ENCODE measurements at places on chromosomes 16 and 17.
A peak's percentile ranks its signal among the peaks of the same experiment; 100 is the strongest.

- DNase-seq: peak; percentile 51
Observed at GRCh38 chr17:1390432-1391367, 9.3 kb downstream of the YWHAE start.

- DNase-seq: no peak
Observed at GRCh38 chr16:5504064-5504781, 406.6 kb upstream of the EEF2KMT start.

DNA sequence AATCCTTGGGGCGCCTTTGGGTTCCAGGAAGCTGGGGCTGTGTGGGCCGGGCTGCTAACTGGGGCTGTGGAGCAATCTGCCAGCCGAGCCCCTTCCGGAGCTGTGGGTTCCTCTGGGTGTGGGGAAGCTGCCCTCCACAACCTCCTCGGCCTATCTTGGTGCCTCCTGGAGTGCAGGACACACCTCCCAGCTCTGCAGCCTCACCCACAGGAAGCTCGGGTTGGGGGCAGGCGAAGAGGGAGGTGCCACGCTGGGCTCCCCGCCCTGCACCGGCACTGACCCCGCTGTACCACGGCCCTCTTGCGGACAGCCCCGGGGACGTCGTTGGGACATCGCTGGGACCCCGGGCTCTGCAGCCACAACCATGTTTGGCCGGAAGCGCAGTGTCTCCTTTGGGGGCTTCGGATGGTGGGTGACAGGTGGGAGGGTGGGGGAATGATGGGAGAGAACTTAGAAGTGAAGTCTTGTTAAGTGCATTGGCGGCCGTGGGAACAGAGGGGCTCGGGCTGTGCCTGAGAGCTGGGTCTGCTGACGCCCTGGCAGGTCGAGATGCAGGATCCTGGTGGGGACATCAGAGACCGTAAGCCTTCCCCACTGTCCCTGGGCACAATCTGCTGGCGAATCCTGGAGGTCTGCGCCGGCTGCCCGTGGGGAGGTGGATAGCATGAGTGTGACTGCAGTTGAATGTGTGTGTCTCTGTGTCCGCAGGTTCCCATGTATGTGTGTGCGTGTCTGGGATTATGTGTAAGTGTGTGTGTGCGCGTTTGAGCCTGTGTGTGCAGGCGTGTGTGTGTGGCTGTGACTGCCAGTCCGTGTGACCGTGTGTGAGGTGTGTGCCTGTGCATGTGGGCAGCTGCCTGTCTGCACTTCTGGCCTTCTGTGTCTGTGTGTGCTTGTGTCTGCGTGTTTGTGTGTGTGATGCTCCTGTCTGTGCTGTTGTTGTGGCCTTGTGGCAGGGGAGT lies at the start of gene RAP1GAP2:
Gene RAP1GAP2, plus strand, starts transcription at position 275 of the 962 bp plus-strand sequence. Its CDS starts 90 bp downstream, at position 365.
- DNase-seq: no peak

DNA sequence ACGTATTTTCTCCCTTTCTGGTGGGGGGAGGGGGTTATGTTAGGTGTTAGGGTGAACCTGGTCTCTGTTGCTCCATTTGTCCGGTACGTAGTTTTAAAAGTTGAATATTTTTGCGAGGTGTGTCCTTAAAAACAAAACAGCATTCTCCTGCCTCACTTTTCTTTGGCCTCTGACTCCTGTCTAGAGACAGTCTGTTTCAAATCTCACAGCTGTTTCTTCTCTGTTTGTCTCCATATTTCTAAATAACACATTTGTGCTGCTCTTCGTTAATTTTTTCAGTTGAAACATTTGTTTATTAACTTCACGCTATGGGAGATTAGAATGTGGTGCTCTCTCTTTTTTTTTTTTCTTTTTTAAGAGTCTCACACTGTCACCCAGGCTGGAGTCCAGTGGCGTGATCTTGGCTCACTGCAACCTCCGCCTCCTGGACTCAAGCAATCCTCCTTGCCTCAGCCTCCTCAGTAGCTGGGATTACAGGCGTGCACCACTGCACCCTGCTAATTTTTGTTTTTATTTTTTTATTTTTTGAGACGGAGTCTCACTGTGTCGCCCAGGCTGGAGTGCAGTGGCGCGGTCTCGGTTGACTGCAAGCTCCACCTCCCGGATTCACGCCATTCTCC lies 31.7 kb downstream of the RPA1 start:
- no peak for DNase-seq

- no peak for DNase-seq
Observed at GRCh38 chr16:138049-138417, 440 bp downstream of the NPRL3 start.

- DNase-seq: peak; percentile 66
Observed at GRCh38 chr17:67689534-67690177, 28.1 kb upstream of the NOL11 start.

DNA sequence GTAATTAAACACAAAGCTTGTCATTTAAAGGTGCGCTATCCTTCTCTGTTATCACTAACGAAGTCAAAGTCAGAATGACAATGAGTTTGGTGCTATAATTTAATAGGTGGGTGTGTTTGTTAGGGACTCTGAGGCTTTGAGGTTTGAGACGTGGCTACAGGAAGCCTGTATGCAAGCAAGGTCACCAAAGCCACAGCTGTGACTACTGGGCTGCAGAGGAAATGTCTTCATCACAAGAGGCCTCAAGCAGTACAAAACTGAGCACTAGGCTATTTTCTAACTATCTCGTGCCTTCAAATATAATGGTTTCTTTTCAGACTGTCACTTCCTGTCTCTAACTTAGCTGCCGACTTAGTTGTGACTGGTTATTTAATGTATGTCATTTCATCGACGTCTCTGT lies 141.2 kb downstream of the AATF start:
- no peak for DNase-seq

DNA sequence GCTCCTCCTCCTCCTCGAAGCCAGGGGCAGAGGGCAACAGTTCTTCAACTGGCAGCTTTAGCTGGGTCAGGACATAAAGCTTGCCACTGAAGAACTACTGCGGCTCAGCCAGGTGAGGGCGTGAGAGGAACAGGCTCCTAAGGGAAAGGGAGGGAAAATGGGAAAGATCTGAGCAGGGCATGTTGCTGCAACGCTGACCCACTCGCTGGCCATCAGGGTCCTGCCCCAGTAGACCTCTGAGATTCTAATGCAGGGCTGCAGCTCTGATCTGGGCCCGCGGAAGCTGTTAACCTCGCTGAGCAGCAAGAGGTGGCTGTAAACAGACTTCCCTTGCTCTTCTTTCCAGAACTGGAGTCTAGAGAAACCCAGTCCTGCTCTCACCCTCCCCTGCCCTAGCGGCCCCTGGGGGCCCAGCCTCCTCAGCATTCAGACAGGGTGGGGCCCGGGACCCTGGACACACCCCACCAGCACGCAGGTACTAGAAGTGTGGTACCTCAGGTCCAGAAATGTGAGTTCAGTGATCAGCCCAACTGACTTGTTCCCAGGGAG lies 3.8 kb upstream of the TLCD2 start:
- DNase-seq: peak; percentile 32

Measured in IMR-90 (cell line).